Activated gamma-delta T cell treated with anti-CD3 and anti-CD28 coated beads, Interleukin-2, amount 50 U/mL, for 16 hours (primary cell): ENCODE measurements at places on chromosomes 7 and 10.

GRCh38 chr10:44413416-44413815 is 28.5 kb upstream of the CXCL12 start:
- DNase-seq = no peak

GRCh38 chr10:71727105-71727737 is 7.6 kb upstream of the C10orf105 start:
- DNase-seq = peak; percentile 49

DNA sequence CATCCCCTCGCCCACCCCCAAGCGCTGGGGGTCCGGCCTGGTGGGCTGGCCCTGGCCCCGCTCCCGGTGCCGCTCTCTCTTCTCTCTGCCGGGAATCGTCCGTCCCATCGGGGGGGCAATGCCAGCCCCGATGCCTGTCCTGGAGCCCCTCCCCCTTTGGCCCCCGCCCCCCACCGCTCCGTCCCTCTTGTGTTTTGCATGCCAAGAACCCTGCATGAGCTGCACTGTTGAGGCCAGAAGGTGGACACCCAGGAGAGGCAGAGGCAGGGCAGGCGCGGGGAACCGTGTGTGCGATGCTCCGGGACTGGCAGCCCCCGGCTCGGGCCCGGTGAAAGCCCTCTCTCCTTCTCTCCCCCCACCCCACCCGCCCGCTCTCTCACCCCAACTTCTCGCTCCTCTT is 22.1 kb upstream of the HSPB1 start:
- DNase-seq = no peak

DNA sequence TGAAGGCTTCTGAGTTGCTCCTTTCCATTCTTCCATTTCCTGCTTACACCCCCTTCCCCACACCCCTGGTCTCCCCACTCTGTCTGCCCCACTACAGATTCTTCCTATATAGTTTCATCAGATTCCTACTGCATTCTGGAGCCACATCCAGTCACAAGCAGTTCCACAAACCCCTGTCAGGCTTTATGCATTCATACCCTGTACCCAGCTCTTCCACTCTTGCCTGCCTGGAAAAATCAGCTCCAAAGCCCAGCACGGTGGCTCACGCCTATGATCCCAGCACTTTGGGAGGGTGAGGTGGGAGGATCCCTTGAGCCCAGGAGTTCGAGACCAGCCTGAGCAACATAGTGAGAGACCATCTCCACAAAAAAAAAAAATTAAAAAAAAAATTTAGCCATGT is 60.4 kb downstream of the C10orf67 start:
- no peak for DNase-seq

DNA sequence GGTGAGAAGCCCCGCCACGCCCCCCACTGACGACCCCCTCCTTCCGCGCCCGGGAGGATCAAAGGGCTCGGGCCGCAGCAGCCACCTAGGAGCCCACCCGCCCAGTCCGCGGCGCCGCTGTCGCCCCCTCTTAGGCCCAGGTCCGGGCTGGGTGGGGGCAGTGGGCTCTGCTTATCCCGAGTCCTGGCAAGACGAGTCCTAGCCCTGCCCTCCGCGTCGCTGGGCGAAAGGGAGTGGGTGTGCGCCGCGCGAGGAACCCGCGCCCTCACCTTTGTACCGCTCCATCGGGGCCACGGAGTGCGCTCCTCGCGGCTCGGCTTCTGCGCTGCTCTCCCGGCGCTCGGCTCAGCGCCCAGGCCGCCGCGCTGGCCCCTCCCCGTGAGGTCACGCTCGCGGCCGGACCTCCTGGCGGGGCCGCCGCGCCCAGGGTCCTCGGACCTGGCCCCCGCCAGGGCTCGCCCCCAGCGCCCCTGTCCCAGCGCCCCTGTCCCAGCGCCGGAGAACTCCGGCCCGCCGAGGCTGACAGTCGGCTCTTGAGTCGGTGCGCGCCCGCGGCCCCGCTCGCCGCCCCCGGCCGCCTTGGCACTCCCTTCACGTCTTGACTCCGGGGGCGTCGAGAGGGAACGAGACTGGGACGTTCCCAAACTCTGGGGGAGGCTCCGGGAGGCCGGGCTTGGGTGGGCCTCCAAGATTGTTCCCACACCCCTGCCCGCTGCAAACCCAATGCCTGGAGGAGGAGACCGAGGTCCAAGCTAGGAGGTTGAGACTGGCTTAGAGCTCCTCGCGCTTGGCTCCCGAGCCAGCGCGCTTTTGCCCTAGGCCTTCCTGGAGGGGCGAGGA is at the start of gene AFAP1L2:
AFAP1L2 (minus strand) TSS at position 332 of the 840 bp plus-strand sequence; CDS start at position 285, 47 bp downstream.
- DNase-seq = no peak

DNA sequence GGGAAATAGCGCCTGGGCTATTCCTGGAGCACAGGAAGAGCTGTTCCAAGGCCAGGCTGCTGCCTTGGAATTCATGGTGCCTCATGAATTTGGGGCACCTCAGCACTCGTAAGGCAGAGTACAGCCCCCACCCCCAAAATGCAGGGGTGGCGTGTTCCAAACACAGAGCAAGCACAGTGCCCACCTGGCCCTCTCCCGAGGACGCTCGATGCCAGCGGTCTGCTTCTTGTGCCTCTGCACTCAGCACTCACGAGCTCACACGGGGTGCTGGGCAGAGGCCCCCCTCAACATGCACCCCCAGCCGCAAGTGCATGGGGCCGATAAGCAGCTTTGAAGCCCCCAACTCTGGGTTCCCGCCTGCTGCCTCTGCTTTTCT is 60.1 kb downstream of the ZRANB1 start:
- DNase-seq = no peak

GRCh38 chr10:44458671-44459413 is 73.9 kb upstream of the CXCL12 start:
- DNase-seq = no peak

DNA sequence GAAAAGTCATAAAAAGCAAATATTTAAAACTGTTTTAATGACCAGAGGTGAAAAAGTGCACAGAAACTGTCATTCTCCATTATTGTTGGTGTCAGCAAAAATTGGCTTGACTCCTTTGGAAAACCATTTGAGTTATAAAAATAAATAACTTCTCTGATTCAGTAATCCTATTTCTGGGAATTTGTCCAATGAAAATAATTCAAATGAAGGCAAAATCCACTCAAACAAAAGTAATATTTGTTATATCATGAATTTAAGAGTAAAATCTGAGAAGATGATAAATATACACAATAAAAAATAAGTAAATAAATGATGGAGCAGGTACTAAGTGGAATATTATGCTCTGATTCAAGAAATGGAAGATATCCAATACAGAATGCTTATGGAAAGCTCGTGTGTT is 326.6 kb upstream of the KLF6 start:
- DNase-seq = no peak

- no peak for DNase-seq
Measured at GRCh38 chr7:127986581-127987521, 44.4 kb downstream of the LRRC4 start.

DNA sequence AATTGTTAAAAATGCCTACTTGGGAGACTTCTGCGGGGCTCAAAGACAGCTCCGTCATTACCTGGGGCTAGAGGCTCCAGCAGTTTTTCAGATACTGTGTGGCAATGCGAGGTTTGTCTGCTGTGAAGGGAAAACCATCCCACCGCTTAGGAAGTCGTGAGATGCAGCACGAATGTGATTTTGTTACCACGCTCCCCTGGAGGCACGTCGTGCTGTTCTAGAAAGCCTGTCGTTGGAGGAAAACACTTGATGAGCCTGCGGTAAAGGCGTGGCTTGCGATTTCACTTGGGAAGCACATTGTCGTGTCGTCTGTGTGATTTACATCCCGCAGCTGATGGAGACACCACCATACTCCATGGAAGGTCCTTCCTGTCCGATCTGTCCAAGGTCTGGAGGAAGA is 39.3 kb downstream of the CAMK1D start:
- DNase-seq = no peak

DNA sequence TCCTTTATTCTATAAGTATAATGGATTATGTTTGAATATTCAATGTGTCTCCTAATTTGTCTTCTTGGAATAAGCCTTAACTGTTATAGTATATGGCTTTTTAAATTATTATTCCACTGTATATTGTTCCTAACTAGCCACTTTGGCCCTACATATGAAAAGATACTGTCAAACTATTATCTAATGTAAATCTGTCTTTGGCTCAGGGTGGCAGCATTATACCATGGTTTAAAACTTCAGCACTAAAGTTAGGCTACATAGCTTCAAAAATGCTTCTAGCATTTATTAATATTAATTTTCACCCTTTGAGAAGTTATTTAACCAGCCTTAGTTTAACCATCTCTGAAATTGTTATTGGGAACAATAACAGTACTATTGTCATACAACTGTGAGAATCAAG is 543.1 kb upstream of the MBL2 start:
- no peak for DNase-seq
